ENCODE measurements at places on chromosomes 13 and 19. TPM values are rescaled to one million over a fixed set of nuclear protein-coding genes. Genes with fewer than 3 reads are reported as not detected.

Gene ZNF90
- 114 TPM for total RNA-seq

DNA sequence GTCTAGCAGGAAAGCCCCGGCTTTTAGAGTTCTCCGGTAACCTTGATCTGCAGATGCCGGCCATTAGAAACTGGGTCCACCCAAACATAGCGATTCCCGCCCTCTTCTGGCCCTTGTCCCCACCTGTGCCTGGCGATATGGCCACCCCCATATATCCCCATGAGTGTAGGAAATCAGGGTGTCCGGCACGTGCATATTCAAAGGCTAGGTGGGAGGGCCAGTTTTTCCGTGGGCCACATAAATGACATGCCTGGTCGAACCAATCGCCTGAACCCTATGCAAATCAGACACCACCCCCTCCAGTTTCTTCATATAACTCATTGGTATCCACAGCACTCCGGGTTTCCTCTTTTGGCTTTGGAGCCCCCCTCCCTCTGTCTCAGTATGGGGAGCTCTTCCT, 37.4 kb downstream of the ERICH4 start:
- no peak for DNase-seq

DNA sequence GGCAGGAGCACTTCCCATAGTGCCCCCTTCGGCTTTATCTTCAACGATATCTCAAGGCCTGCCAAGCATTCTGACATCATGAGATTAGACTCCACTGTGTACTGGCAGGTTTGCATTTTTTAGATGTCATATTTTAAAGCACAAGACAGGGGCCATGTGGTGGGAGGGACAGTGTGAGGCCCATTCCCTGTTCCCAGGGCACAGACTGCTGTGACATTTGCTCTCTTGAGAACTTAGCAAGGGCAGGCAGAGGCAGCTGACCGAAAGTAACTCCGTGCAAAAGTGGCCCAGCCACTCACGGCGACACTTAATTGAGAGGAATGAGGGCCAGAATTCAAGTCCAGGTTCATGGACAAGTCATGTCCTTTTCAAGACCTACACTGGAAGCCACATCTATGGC, 201.8 kb downstream of the COL4A1 start:
- no peak for DNase-seq

DNA sequence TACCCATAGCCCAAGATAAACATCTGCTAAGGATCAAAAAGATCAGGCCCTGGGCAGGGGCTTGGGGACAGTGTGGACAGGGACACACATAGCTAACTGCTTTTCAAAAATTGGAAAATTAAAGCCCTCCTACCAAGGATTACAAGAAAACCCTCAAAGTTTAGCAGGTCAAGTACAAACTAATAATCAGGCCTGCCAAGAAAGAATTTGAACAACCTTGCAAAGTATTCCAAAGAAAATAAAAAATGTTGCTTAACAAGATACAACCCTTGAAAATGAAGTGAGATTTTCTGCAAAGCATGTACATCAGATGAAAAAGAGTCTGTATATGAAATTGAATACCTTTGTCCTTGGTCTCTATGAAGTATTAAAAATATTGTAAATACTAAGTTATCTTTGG, 67.3 kb downstream of the KLF12 start:
- no peak for DNase-seq

GRCh38 chr13:51643105-51643881, 59.0 kb downstream of the WDFY2 start:
- no peak for DNase-seq
